ENCODE measurements at places on chromosomes 16 and 17. TPM values are rescaled to one million over a fixed set of nuclear protein-coding genes. Genes with fewer than 3 reads are reported as not detected.

- no peak overlapping the region for H3K27ac ChIP-seq
- H3K4me3 ChIP-seq, result no peak overlapping the region
- no peaks in the 10 kb centered on the region for H3K27me3 ChIP-seq
- no peaks in the 10 kb centered on the region for H3K4me1 ChIP-seq
- no peaks in the 10 kb centered on the region for H3K36me3 ChIP-seq
These were observed 9.4 kb upstream of the TOM1L1 start for GRCh38 chr17:54891176-54891821.

The SHISA6 gene
- polyA plus RNA-seq, result 0.56 TPM

DNA sequence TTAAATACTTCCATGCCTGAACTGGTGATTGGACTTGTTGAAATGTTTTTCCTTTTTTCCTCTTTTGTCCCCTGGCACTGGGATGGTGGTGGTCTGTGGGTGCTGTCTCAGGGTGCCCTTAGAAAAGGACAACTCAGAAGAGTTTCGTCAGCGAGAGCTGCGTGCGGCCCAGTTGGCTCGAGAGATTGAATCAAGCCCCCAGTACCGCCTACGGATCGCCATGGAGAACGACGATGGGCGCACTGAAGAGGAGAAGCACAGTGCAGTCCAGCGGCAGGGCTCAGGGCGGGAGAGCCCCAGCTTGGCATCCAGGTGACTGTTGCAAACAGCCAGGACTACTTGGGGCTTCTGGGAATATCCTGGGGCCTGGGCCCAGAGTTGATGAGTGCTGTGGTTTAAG lies 6.9 kb downstream of the ATXN2L start:
- no peaks in the 10 kb centered on the region for H3K27me3 ChIP-seq
- no peak for DNase-seq
- no peak overlapping the region for H3K27ac ChIP-seq
- no peaks in the 10 kb centered on the region for H3K36me3 ChIP-seq
- peaks cover 13% of the 10 kb centered on the region for H3K4me1 ChIP-seq

- peaks cover 7% of the 10 kb centered on the region for H3K27me3 ChIP-seq
- H3K27ac ChIP-seq, result no peak overlapping the region
- H3K36me3 ChIP-seq, result no peaks in the 10 kb centered on the region
- no peak overlapping the region for H3K4me3 ChIP-seq
- no peaks in the 10 kb centered on the region for H3K4me1 ChIP-seq
- no peak for DNase-seq
These were observed 67.0 kb downstream of the RAP1GAP2 start for GRCh38 chr17:2863204-2863603.

The MMP28 gene
- polyA plus RNA-seq, result 0.97 TPM

The SETD1A gene
- 40.1 TPM for polyA plus RNA-seq

DNA sequence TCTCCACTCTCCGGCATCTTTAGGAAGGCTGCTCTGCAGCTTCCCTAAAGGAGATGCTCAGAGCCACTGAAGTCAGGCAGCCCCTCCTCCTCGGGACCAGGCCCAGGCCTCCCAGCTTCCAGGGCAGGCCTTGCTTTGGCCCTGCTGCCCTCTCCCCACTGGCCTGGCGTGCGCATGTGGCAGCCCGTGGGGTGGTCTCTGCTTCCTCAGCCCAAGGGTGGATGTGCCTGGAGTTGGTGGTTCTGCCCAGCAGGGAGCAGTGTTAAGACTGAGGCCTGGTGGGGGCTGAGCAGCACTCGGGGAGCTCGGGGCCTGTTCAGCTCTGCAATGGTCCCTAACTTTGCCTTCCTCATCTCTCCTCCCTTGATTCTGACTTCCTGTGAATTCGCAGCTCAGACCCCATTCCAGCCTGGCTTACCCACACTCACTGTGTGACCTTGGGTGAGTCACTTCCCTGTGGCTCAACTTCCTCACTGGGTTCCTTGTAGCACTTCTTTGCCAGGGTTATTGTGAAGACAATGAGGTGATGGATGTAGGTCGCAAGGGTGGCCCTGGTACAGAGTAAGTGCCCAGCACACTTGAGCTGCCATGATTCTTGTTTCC lies 63.2 kb downstream of the NKD1 start:
- no peaks in the 10 kb centered on the region for H3K36me3 ChIP-seq
- DNase-seq, result no peak
- no peaks in the 10 kb centered on the region for H3K27me3 ChIP-seq
- no peak overlapping the region for H3K4me3 ChIP-seq
- H3K4me1 ChIP-seq, result peaks cover 3% of the 10 kb centered on the region

DNA sequence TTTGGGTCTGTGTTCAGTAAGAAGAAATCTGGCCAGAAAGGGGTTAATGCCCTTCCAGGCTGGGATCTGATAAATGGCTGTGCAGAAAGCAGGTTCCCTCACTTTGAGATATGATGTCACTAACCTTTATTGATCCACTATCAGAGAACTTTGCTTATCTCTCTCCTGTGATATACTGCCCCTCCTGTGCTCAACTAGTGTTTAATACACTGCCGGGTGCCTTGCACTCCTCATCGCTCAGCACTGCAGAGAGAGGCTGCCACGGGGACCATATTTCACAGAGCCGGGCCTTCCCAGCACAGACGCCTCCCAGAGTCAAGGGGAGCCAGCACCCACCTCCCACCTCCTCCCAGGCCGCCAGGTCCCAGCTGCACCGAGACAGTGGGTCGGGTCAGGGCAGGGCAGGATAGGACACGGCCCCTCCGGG lies 20.2 kb downstream of the ZFHX3 start:
- no peak for DNase-seq
- H3K36me3 ChIP-seq, result no peaks in the 10 kb centered on the region
- H3K4me3 ChIP-seq, result no peak overlapping the region
- H3K27me3 ChIP-seq, result no peaks in the 10 kb centered on the region

DNA sequence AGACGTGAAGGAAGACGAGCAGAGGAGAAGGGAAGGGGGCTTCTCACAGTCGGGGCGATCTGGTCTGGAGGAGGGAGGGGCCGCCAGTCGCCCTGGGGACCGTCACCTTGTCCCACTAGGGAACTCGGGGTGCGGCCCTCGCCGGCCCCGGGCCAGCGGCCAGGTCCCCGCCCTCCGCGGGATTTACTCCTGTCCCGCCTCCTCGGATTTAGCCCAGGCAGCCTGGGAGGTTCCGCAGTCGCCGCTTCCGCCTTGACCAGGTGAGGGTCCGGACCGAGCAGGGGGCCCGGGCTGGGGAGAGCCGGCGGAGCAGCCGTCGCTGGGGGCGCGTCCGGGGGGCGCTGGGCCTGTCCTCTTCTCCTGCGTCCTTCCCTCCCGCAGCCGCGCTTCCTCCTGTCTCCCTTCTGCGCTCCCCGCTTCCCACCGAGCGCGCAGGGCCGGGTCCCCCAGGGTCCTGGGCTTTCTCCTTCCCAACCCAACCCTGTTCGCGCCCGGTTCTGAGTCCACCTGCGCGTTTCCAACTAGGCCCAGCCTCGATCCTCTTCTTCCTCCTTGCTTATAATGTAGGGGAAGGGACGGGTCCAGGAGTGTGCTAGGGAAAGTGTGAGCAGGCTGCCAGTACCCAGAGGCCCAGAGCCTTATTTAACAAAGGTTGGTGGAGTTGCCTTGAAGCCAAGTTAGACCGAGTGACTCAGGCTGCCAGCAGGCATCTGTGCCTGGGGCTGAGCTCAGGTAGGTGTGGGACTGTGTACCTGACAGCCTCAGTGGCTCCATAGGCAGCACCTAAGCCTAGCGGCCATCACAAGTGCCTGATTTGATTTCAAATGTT lies at the start of gene TNK1:
TNK1 (plus strand) TSS at position 235 of the 829 bp plus-strand sequence. CDS start 1,838 bp downstream, outside the sequence.
- no peak within 1 kb of the TSS for H3K27ac ChIP-seq
- H3K4me1 ChIP-seq, result peaks cover 6% of the 10 kb centered on the region
- H3K36me3 ChIP-seq, result no peaks in the 10 kb centered on the region
- DNase-seq, result no peak

The CFAP97D1 gene
- polyA plus RNA-seq, result not detected

- no peaks in the 10 kb centered on the region for H3K27me3 ChIP-seq
- H3K27ac ChIP-seq, result no peak overlapping the region
- H3K4me3 ChIP-seq, result no peak overlapping the region
- no peaks in the 10 kb centered on the region for H3K36me3 ChIP-seq
These were observed 6.4 kb downstream of the CMTM2 start for GRCh38 chr16:66585481-66586239.

DNA sequence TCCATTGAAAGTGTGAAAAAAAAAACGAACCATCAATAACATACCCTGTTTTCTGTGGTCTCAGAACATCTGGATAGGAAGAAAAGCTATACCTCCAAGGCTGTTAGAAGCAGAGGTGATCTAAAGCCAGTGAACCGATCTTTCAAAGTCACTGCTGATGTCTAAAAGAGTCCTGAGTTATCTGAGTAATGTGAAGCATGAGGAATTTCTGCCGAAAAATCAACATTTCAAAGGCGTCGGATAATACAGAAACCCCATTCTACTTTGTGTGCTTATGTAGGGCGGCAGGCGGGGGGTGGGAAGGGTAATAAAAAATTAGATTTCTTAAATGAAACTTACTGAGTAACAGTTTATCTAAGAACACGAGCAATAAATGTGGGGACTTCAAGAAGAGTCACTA lies 3.9 kb downstream of the XYLT1 start:
- no peaks in the 10 kb centered on the region for H3K36me3 ChIP-seq
- no peak overlapping the region for H3K4me3 ChIP-seq
- H3K27me3 ChIP-seq, result no peaks in the 10 kb centered on the region
- H3K4me1 ChIP-seq, result peaks cover 41% of the 10 kb centered on the region
- no peak for DNase-seq

The ADGRG3 gene
- 0.20 TPM for polyA plus RNA-seq

GRCh38 chr16:25838724-25839186 lies 147.0 kb downstream of the HS3ST4 start:
- H3K27me3 ChIP-seq, result peaks cover 9% of the 10 kb centered on the region
- H3K27ac ChIP-seq, result no peak overlapping the region
- no peaks in the 10 kb centered on the region for H3K4me1 ChIP-seq
- H3K4me3 ChIP-seq, result no peak overlapping the region
- DNase-seq, result peak; percentile 55

GRCh38 chr17:78448356-78448993 lies 70.0 kb downstream of the PGS1 start:
- H3K27ac ChIP-seq, result no peak overlapping the region
- H3K36me3 ChIP-seq, result no peaks in the 10 kb centered on the region
- DNase-seq, result no peak
- H3K4me1 ChIP-seq, result no peaks in the 10 kb centered on the region
- H3K4me3 ChIP-seq, result no peak overlapping the region
- H3K27me3 ChIP-seq, result no peaks in the 10 kb centered on the region

- no peaks in the 10 kb centered on the region for H3K4me1 ChIP-seq
- H3K36me3 ChIP-seq, result peaks cover 13% of the 10 kb centered on the region
- H3K27ac ChIP-seq, result no peak overlapping the region
- no peak for DNase-seq
These were observed 38.2 kb downstream of the CLEC16A start for GRCh38 chr16:10982465-10983150.

DNA sequence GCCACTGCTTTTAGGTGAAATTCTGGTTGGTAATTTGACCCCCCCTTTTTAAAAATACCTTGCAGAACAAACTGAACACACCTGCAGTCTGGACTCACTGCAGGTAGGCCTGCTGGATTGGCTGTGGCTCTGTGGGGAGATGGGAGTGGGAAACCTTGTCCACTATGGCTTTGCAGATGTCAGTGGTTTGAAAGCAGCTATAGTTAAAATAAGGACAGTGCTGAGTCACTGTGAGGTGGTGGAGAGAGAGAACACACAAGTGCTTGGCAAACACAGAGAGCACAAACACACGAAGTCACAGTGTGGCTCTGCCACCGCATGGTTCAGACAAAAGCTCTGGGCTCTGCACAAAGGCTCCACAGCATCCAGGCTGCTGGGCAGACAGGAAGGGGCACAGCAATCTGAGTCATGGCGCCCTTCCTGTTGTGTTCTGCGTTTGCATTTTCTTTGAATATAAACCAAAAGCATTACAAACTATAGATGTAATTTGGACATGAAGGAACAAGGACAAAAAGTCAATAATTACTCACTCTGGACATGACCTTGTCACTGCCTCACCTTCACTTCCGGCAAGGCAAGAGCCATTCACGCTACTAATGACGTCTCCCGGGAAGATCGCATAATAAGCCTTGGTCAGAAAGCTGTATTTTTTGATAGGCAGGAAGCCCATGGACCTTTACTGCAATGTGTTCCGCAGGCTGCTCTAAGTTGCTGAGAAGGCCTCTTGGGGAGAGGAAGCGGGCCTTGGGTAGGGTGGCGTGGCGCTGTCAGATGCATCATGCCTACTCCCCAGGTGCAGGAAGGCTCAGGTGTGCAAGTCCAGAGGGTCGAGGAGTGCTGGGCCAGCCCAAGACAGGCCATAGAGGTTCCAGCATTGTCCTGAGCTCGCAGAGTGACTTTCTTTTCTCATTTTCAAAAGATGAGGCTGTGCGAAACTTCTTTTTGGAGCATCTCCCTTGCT lies 60.1 kb upstream of the MED9 start:
- H3K27me3 ChIP-seq, result no peaks in the 10 kb centered on the region
- H3K4me3 ChIP-seq, result no peak overlapping the region
- no peak overlapping the region for H3K27ac ChIP-seq
- peaks cover 43% of the 10 kb centered on the region for H3K4me1 ChIP-seq
- H3K36me3 ChIP-seq, result no peaks in the 10 kb centered on the region
- peak; percentile 29 for DNase-seq

DNA sequence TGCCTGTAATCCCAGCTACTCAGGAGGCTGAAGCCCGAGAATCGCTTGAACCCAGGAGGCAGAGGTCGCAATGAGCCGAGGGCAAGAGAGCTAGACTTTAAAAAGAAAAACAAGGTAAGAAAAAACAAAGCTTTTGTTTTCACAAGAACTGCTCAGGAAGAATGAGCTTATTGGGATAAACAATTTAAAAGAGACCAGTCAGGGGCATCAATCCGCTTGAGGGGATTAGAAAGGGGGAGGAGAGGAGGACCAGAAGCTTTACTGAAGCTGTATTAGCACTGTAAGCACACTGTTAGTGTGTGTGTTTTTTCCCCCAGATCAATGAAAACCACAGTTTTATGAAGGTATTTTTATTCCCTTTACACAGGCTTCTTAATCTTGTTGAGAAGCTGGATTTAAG lies 8.8 kb downstream of the TMEM170A start:
- peaks cover 23% of the 10 kb centered on the region for H3K4me1 ChIP-seq
- H3K4me3 ChIP-seq, result no peak overlapping the region
- H3K27ac ChIP-seq, result no peak overlapping the region

GRCh38 chr16:50457979-50458491 lies 89.2 kb upstream of the BRD7 start:
- H3K4me3 ChIP-seq, result no peak overlapping the region
- H3K4me1 ChIP-seq, result no peaks in the 10 kb centered on the region
- DNase-seq, result no peak
- H3K27me3 ChIP-seq, result peaks cover 3% of the 10 kb centered on the region
- H3K27ac ChIP-seq, result no peak overlapping the region

GRCh38 chr17:12047681-12048376 lies 27.2 kb downstream of the MAP2K4 start:
- H3K4me3 ChIP-seq, result no peak overlapping the region
- no peaks in the 10 kb centered on the region for H3K36me3 ChIP-seq
- peak; percentile 10 for DNase-seq
- no peak overlapping the region for H3K27ac ChIP-seq
- peaks cover 49% of the 10 kb centered on the region for H3K4me1 ChIP-seq

The DNAH9 gene
- polyA plus RNA-seq, result 1.9 TPM

- DNase-seq, result no peak
- H3K4me1 ChIP-seq, result peaks cover 4% of the 10 kb centered on the region
- no peaks in the 10 kb centered on the region for H3K27me3 ChIP-seq
- H3K4me3 ChIP-seq, result no peak overlapping the region
These were observed 2.9 kb downstream of the FAM117A start for GRCh38 chr17:49760932-49761558.

The NPIPB12 gene
- polyA plus RNA-seq, result 6.4 TPM
